Heart left ventricle (tissue), 16 donors: ENCODE measurements at places on chromosomes 2 and 18. TPM values are rescaled to one million over a fixed set of nuclear protein-coding genes. Genes with fewer than 3 reads are reported as not detected.

DNA sequence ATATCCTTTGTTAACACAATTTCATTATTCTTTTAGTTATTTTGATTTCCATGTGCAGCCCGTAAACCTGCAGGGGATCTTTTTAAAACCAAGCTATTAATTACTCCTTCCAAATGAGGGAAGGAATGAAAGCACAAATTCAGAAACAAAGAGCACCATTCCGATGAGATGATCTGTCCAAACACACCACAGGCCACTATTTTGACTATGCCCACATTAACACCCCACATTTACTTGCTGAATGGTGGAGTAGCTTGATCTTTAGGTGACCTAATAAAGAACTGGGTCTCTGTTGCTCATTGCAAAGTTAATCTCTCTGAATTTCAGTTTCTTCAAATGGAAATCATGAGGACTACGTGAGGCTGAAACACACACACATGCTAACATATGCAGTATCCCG lies 218.0 kb downstream of the IRS1 start:
- no peak for DNase-seq

- DNase-seq = no peak
These were observed 45.0 kb downstream of the EIF5B start for GRCh38 chr2:99382143-99382542.

DNA sequence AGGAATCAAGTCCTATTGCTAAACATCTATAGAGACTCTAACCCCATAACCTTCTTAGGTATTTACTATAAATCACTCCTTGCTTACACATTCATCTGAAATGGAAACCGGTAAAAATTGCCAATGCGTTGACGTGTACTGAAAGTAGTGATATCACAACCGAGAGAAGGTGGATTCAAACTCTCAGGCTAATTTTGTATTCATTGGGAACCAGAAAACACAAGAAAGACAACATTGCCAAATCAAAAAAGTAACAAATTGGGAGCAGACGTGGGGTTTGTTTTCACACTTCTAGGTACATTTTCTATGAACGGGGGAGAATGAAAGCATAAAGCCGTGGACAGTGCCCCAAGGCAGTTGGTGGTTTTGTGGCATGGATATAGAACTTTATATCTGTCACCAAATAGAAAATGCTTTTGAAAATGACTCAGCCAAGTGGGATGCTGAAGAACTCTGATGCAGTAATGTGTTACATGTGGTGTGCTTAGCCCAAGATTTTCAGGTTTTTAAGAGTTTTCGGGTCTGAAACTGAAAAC lies 155.1 kb upstream of the RASGRP3 start:
- DNase-seq = no peak

DNA sequence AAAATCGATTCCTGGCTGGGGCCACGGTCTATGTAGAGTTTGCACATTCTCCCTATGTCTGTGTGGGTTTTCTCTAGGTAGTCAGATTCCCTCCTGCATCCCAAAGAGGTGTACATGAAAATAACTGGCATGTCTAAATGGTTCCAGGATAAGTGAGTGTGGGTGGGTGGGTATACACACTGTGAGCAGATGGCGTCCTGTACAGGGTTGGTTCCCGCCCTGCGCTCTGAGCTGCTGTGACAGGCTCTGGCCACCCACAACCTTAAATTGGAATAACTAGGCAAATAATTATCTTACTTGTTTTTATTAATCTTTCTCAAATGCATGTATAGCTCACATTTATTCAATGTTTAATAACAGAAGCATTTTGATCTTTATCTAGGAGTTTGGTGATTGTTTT lies 16.3 kb downstream of the THOC1 start:
- no peak for DNase-seq

Gene HNMT
- 10.4 TPM for total RNA-seq

DNA sequence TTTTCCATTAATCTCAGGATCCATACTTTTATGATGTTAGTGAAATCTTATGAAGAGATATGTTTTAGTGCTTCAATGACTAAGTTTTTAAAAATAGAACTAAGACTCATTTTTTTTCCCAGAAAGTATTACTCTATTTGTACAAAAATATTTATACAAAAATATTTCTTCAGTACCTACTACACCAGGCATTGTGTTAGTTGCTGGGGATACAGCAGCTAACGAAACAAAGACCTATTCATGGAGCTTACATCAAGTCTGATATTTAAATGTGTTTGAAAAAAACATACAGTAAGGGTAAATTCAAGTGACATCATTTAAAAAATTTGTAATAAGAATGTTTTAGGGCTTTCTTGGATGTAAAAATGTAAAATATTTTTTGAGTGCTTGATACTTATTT lies 11.6 kb downstream of the VAPA start:
- no peak for DNase-seq

DNA sequence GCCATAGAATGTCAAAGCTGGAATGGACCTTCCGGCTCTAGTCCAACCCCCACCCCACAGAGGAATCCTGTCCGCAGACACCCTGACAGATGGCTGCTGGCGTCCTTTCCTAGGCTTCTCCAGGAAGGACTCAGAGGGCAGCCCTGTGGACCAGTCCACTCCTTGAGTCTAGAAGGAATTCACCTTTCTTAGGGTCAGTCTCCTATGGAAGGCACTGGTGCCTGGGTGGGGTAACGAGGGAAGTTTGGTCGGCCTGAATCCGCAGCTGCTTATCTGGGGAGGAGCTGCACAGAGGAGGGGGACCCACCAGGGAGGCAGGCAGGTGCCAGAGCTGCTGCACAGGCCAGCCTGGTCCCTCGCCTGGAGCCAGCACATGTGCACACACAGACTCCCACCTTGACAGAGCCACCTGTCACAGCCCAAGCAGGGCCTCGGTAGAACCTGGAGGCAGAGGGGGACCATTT lies 2.5 kb downstream of the DNMT3A start:
- DNase-seq = no peak

DNA sequence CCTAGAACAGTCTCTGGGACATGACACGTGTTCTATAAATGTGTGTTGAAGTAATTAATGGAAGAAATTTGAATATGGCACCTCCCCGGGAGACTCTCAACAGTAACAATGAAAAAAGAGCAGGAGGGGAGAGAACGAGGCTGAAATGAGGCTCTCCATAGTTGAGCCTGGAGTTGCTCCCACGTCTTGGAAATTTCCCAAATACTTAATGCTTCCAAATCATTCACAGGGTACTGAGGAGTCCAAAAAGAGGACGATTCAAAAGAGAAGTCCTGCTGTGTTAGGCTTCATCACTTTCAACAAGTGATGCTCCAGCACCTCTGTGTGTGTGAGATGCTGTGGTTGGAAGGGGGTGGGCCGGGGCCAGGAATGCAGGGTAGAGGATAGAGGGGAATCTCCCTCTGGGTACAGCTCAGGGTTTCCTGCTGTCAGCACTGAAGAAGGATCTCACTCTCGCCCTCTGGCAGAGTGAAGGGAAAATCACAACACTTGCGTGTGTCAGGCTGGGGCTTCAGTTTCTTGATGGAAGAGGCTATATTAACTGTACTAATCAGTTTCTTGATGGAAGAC lies 18.1 kb upstream of the ZNF407 start:
- no peak for DNase-seq

DNA sequence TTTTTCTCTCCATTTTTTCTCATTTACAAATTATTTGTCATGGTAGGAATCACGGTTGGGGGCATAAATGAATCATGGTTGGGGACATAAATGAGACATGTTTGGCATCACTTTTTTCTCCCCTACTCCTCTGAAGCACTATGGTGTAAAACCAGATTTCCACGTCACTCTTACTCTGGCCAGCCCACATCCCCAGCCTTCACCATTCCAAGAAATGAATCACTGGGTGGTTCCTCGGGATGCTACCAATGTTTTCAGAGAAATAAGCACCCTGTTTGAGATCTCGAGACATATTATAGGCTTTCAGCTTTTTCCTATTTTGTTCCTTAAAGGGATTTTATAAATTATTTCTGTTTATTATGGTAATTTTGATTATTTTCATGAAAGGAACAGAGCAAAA lies 155.0 kb upstream of the SLC8A1 start:
- no peak for DNase-seq
